GM13977 (cell line): ENCODE measurements at places on chromosomes 7 and 10.

DNA sequence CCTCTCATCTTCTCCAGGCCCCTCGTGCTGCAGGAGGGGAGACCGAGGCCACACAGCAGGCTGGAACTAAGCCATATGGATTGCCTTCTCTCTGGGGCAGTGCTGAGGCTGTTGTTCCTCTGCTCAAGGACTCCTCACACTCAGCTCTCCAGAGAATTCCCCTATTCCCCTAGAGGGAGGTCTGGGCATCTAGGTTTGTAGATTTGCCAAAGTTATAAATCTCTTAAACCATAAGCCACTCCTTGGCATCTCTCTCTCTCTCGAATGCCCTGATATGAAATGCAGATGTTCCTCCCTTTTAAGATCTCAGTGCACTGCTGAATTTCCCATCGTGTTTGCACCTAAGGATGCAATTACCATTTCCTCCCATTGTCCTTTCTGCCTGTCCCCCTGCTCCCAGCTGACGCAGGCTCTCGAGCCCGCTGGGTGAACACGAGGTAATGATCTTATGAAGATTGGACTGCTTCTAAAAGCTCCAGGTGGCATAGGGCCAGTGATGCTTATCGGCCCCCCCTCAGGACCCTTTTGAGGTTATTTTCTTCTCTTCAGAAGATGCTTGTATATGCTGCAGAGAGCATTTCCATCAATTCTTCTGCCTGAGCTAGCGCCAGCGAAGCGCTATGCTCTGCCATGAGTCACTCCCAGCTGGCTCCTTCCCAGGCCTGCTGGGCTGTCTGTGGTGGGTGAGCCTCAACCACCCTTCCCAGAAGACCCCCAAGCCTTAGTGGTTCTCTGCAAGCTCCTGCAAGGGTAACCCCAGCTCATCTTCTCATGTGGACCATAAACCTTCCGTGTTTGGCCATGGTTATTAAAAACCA, 41.6 kb upstream of the AQP1 start:
- DNase-seq, result no peak

DNA sequence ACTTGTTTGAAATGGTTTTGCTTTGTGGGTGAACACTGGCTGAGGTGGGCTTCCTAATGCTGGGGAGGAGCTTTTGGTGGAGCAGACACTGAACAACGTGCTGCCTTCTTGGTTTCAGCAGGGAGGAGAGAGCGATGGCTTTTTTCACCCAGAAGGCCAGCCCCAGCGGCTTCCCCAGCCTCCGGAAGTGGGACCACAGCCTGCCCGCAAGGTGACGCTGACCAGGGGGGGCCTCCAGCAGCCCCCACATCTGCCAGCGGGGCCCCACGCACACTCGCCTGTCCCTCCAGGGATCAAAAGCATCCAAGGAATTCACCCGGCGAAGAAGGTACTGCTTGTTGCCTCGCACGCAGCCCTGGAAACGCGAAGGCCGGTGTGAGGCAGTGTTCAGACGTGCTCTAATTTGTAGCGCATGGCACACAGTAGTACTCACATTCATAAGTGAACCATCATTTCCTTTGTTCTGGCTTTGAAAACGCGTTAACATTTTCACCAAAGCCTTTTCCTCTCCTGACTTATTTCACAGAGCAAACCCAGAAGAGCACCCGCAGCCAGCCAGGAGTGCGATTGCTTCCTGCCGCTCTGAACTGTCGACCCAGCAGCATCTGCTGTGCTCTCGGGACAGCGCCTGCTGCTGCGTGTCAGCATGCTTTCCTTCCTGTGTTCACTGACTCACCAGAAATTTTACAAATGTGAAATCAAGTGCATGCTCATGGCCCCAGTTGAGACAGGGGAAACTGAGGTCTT, 48.4 kb downstream of the SHH start:
- DNase-seq, result peak; percentile 77

GRCh38 chr7:158651968-158652565, 52.5 kb downstream of the NCAPG2 start:
- no peak for DNase-seq

- DNase-seq, result no peak
Observed at GRCh38 chr7:64892116-64892515, 11.0 kb upstream of the ZNF273 start.

DNA sequence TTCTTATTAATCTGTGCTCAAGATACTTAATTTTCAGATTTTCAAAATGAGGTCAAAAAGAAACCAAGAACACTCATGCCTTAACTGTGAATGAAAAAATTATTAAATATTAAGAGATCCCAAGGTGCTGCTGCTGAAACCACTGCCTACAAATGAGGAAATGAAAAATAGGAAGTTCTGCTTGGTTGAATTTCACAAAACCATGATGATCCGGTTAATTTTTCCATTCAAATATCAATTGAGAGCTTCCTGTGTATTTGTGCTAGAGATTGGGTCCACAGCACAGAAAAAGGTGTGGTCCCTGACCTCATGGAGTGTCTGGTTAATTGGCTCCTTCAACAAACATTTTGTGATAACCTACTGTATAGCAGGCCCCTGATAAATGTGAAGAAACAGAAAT, 132.7 kb upstream of the YAE1 start:
- DNase-seq, result no peak

DNA sequence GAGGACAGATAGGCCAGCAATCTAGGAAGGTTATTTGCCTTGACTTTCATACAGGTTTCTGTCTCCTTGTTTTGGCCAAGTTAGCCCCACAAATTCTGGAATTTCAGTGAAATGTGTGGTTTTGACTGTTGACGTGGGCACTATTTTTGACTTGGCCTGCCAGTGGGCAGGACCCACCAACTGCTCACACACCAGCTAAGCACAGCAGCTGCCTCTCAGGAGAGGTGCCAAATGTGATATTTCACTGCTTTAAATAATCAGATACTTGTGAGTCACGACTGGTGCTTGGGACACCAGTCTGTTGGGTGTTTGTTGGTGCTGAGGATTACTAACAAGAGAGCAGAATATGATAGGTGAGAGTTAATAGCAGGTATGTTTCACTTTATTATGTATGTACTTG, 409.7 kb upstream of the MTPN start:
- no peak for DNase-seq

DNA sequence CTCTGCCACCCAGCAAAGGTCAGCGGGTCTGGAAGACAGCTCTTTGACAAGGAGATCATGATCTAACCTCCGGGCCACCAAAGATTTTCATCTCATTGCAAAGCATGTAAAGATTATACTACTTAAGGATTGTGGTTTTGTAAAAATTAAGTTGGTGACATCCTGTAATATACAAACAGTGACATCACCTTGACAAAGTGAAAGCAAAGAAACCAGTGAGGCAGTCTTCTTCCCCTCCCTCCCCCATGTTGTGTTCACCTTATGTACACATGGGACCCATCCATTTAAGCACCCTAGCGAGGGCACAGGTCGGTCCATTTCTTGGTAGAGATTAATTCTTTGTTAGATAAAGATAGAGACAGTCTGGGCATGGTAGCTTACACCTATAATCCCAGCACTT, 3.9 kb downstream of the MDH2 start:
- DNase-seq, result no peak

DNA sequence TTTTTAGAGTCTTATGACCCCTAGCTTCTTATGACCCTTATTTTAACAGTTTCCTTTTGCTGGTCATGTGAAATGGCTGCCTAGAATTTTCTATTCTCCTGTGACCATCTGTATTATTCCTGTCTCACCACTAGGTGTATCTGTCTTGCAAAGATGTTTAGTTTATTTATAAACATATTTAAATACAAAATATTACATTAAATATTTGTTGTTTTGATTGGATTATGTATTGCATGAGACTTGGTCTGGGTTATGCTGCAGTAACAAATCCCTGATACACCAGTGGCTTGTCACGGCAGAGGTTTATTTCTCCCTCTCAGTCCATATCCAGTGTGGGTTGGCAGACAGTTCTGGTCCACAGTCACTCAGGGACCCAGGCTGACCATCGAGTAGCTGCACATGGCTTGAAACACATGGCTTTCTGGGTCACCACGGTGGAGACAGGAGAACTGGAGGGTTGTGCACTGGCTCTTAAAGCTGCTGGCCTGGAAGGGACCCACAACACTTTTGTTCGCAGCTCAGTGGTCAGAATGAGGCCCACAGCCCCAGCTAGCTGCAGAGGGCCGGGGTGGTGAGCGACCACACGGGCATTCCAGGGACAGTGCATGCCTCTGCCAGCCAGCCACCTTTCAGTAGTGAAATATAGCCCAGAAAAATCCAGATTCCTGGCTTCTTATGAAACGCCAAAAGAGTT, 7.4 kb downstream of the RASSF4 start:
- no peak for DNase-seq

GRCh38 chr10:99395750-99396445, 34.5 kb downstream of the GOT1 start:
- no peak for DNase-seq

GRCh38 chr10:11658801-11659368, 47.4 kb upstream of the USP6NL start:
- no peak for DNase-seq

DNA sequence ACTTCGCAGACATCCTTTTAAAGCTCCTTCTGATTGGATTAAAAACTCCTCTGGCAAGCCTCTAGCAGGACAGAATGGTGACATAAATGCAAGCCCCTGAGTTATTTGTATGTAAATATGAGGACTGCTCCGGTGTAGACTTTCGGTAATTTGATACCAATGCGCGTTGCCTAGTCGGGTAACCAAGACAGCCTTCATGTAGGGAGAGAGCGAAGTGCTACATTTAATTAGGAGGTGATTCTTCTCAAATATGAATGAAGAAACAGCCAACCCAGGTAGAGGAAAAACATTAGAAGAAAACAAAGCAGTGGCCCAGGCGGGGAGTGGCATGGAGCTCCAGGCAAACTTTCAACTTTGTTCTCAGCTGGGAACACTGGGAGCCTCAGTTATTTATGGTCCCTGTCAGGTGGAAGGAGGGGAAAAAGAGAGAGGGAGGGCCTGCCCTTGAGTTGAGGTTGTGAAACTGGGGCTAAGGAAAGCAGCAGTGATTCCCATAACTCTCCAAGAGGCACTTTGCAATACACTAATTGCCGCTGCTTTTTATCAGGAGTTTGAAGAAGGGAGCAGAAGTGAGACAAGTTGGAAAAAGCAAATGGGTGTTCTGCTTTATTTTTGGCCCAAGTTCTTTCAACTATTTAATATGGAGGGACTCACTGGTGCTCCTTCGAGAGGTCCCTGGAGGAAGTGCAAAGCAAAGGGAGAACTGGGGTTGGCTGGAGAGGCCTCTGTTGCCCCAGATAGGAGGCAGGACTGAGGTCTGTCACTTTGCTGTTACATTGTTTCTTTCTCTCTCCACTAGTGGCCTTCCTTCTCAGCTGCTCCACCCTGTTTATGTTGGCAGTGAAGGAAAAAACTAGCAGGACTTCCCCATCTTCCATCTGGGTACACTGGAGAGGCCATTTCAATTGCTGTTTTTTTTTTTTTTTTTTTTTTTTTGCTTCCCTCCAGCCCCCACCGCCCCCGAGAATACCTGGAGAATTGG, 234.6 kb upstream of the CCDC6 start:
- DNase-seq, result no peak

DNA sequence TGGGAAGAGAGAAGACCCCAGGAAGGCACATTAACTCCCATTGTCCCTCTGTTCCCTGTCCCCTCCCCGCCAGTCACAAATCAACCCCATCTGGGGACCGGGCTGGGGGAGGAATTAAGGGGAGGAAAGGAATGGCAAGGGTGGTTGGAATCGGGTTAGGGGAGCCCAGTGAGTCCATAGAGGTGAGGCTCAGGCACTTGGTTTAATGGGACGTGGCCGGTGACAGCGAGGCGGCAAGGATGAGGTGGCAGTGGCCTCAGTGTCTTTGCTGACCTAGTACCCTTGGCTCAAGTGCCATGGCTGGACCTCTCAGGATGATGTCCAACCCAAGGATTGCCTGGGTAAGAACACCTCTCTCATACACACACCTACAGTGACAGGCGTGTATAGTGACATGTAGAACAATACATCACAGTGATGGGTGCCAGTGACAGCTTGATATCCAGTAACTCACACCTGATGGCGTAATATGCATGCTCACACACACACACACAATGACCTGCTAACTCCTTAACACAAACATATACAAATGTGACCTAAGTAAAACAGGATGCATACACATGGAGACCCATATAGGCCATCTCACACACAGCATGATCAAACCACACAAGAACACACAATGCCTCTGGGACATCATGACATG, 12.3 kb downstream of the KCNIP2 start:
- no peak for DNase-seq

DNA sequence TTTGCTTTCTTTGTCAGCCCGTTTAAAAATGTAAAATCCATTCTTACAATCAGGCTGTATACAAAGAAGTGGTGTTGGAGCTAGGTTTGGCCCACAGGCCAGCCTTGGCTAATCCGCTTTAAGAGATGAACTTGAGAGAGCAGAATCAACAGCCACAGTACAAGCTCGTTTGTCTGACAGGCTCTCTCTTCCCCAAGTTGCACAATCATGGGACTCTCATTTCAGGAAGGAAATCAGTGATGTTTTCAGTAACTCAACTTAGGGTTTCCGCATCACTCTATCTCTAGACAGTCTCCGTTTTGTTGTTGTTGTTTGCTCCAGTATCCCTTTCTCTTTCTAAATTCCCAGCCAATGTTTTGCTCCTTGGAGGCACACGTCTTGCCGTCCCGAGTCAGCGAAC, 582.0 kb upstream of the MKI67 start:
- DNase-seq, result no peak

- no peak for DNase-seq
Observed at GRCh38 chr10:20887706-20888555, 9.2 kb downstream of the NEBL start.

DNA sequence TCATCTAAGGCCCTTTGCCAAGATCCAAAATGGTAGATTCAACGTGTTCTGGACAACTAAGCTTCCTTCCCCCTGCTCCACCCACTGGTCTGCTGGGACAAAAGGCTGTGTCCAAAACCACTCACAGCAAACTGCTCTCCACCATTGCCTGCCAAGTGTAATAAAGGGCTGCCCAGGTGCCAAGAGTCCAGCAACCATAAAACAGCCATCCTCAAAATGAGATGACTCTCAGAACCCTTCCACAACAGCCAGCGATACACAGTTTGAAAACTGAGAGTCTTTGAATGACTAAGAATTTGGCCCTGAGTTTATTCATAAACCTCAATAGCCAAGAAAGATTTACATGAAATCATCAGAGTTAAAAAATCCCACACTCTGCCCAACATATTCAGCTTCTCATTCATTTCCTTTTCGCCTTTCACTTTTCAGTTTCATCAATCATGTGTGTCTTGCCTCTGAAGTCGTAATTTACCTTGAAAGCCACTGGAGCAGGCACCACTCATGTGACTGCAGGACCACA, 658.1 kb upstream of the MGMT start:
- DNase-seq, result no peak

- no peak for DNase-seq
Observed at GRCh38 chr10:33122014-33122809, 164.2 kb upstream of the ITGB1 start.

- DNase-seq, result peak; percentile 92
Observed at GRCh38 chr7:44240983-44241510, 40.3 kb downstream of the YKT6 start.

- no peak for DNase-seq
Observed at GRCh38 chr7:89837515-89837914, 316.8 kb upstream of the STEAP1 start.

- DNase-seq, result peak; percentile 67
Observed at GRCh38 chr10:3782146-3782450, 2.9 kb downstream of the KLF6 start.
